Islet precursor cell (in vitro differentiated cells): ENCODE measurements at places on chromosomes 16 and 17.

DNA sequence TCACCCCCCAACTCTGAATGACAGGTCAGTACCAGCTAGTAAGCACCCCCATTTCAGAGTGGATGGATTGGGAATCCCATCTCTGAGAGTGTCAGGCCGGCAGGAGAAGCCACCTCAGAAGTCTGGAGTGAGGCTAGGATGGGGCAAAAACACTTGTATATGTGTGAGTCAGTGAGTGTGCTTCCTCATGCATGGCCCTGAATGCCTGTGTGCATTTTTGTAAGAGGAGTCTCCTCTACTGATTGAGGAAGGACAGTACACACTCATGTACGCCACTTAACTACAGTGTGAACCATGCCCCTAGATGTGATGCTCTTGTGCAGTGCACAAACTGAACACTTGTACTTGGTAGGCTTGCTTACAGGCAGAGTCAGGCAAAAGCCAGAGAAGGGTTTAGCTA, 22.3 kb upstream of the NAGS start:
- no peak for DNase-seq

DNA sequence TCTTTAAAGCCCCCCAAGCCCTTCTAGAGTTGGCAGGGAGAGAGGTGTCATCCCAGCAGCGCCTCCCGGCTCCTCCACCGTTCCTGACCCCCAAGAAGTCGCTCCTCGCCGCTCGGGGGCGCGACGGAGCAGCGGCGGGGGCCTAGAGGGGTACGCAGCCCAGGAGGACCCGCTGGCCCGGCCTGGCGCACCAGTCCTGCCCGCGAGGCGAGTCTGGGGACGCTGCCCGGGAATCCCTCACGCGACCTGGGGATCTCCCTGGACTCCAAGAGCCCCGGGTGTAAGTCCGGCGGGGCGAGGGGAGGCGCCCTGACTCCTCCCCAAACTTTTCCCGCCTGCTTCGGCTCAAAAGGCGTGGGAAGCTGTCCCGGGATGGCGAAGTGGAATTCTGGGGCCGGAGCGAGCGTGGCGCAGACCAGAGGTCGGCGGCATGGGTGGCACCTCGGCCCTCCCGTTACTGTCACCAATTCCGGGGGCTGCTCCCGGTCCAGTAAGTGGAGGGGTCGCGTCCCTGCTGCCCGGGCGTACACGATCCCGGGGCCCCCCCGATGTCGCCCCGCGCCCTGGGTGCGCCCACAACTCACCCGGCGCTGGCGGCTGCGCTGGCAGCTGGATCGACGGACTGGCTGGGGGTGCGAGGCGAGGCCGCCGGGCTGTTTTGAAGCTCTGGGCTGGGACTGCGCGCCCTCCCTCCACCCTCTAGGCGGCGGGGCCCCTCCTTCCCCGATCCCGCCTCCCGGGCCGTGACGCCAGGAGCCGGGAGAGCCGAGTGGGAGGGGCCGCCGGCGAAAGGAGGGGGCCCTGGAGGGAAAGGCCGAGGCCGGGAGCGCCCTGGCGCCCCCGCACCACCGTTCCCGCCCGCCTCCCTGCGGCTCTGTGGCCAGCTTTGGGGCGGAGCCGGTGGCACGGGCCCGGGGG, at the start of gene EMP2:
EMP2 (minus strand) TSS at position 634 of the 918 bp plus-strand sequence. CDS start 32,981 bp downstream, outside the sequence.
- peak; percentile 89 for DNase-seq

- DNase-seq: no peak
Observed at GRCh38 chr17:67511012-67511411, 133.9 kb downstream of the PITPNC1 start.

DNA sequence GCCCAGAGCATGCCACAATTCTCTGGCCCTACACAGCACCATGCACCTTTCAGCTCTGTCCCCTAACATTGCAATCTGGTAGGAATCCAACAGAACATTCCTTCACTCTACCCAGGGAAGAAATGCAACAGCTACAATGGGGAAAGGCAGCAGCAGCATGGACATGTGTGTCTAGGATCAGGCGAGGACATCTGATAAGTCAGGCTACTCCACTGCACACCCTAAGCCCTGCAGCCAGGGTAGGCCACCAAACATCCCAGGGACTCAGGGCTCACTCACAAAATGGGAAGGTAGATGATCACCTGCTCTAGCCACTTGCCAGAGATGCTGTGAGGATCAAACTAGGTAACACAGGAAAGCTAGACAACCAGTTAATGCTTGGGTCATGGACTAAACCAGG, 5.1 kb downstream of the RANBP10 start:
- no peak for DNase-seq

DNA sequence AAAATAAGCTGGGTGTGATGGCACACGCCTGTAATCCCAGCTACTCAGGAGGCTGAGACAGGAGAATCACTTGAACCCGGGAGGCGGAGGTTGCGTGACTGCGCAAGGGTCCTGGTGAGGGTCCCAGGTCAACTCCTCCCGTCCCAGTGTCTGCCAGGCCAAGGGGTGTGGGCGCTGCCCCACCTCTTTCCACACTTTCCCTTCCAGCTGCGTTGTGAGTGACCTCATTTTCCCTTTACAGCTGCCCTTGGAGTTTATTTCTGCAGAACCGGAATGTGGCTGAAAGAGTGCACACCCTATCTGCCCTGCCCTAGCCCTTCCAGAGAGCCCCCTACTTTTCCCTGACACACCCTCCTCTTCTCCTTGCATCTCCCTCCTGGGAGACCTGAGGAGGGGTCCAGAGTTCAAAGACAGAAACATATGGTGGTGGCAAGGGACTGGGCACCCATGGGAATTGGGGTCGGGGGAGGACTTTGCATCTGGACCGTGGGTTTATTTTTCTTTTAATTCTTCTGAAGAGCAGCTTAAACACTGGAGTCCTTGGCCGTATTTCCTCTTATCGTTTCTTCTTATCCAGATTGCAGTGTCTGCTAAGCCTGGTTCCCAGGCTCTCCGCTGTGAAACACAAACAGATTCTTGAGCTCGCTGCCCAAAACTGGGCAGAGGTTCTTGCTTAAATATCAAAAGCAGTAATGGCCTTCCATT, 20.9 kb downstream of the MRC2 start:
- peak; percentile 44 for DNase-seq

DNA sequence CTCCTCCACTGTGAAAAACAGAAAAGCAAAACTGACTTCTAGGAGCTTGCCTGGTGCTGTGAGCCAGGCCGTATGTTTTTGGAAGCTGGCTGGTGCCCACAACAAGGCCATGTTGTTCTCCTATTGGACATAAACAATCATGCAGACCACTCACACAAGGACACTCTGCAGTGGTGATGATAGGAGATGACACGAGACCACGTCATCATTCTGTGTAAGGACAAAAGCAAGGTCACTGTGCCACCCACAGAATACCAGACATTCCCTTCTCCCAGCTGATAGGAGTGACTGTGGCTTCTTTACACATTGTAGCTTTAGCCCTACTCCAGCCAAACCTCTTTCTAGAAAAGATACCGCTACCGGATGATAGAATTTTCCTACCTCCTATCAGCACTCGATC, 47.7 kb upstream of the LCMT1 start:
- DNase-seq: peak; percentile 64

DNA sequence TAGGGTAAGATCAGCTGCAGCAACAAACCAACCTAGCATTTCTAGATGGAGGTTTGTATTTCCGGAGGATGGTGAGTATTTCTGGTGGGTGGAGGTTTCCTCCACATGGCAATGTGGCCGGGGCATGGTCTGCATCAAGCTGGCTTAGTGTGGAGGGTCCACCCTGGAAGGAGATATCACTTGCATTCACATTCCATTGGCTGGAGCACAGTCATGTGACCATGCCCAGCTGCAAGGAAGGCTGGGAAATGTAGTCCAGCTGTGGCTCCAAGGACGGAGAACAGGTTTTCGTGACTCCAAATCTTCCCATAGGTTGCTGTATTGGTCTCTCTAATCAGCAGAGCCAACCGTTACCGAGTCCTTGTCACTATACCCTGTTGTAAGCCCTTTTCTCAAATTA, 68.7 kb downstream of the RAI1 start:
- peak; percentile 92 for DNase-seq

- no peak for DNase-seq
Observed at GRCh38 chr16:3389663-3390338, 11.0 kb downstream of the ZSCAN32 start.

GRCh38 chr17:7703584-7704479, 1.2 kb upstream of the EFNB3 start:
- DNase-seq: peak; percentile 95

DNA sequence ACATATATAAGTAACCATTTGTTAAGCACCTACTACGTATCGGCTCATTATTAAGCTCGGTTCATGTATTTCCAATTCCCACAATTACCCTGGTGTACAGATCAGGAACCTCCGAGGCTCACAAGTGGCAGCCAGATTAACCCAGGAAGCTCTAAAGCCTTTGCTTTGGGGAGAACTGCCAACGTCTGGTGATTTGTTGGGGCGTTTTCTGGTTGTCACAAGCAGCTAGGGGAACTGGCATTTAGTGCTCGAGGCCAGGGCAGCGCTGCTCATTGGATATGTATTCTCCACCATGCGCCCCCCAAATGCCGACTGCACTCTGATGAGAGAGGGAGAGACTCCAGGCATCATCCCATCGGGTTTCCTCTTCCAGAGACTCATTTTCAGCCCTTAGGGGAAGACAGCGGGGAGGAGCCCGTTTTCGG, 541 bp downstream of the ZNF18 start:
- no peak for DNase-seq

DNA sequence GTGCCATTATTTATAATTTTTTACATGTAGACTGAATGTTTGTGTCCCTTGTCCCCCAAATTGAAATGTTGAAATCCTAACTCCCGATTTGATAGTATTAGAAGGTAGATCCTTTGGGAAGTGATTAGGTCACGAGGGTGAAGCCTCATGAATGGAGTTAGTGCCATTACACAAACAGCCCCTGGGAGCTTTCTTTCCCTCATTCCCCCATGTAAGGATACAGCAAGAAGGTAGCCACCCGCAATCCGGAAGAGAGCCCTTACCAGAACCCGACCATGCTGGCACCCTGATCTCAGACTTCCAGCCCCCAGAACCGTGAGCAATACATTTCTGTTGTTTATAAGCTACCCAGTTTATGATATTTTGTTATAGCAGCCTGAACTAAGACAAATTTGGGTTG, 143.2 kb downstream of the NPIPB5 start:
- DNase-seq: peak; percentile 28

DNA sequence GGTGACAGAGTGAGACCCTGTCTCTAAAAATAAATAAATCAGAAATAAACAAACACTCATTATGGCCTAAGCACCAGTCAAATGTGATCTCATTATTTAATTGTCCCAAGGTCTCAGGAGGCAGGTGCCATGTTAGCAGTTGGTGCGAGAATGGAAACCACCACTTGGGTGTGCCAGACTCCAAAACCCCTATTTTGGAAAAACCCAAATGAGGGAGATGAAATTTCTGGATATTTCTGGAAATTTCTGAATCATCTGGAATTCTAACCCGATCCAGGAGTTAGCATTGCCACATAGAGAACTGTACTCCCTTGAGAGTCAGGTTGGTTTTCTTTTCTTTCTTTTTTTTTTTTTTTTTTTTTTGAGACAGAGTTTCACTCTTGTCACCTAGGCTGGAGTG, 264.0 kb downstream of the XYLT1 start:
- no peak for DNase-seq

GRCh38 chr16:57314161-57314785, 29.8 kb upstream of the PLLP start:
- peak; percentile 42 for DNase-seq

DNA sequence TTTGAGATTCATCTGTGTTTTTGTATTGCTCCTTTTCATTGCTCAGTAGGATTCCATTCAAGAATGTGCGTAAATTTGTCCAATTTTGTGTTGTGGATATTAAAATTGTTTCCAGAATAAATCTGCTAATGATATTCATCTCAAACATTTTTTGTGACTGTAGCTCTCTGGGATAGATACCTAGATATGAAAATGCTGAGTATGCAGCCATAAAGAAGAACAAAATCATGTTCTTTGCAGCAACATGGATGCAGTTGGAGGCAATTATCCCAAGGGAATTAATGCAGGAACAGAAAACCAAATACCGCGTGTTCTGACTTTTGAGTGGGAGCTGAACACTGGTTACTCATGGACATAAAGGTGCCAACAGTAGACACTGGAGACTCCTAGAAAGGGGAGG, 40.2 kb upstream of the ATF7IP2 start:
- DNase-seq: no peak

GRCh38 chr17:33120103-33120502, 128.5 kb downstream of the SPACA3 start:
- DNase-seq: no peak

DNA sequence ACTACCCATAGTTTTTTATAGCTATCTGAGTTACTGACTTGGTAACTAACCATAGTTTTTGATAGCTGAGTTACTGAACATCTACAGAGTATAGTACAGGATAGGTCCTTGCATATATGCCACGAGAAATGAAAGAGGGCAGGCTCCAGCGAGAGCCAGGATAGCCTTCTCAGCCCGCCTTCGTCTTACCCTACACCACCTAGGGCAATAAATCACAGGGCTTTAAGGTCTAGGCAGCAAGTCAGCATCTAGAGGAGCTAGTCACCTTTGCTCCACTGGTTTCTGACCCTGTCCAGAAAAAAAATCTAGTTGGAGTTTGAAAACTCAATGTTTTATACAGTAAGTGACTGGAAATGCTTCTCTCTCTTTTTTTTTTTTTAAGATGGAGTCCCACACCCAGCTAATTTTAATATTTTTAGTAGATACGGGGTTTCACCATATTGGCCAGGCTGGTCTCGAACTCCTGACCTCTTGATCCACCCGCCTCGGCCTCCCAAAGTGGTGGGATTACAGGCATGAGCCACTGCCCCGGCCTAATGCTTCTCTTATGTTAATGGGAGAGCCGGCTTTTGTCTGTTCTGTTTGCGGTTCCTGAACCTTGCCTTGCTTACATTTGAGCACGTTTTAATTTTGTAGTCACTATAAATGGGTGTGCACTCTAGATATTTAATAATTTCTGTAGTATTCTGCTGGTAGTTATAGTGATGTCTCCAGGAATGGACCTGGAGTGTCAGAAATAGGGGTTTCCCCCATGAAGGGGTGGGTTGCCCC, 2.8 kb downstream of the BFAR start:
- DNase-seq: no peak

- DNase-seq: peak; percentile 84
Observed at GRCh38 chr16:85612191-85612800, 826 bp upstream of the GSE1 start.

DNA sequence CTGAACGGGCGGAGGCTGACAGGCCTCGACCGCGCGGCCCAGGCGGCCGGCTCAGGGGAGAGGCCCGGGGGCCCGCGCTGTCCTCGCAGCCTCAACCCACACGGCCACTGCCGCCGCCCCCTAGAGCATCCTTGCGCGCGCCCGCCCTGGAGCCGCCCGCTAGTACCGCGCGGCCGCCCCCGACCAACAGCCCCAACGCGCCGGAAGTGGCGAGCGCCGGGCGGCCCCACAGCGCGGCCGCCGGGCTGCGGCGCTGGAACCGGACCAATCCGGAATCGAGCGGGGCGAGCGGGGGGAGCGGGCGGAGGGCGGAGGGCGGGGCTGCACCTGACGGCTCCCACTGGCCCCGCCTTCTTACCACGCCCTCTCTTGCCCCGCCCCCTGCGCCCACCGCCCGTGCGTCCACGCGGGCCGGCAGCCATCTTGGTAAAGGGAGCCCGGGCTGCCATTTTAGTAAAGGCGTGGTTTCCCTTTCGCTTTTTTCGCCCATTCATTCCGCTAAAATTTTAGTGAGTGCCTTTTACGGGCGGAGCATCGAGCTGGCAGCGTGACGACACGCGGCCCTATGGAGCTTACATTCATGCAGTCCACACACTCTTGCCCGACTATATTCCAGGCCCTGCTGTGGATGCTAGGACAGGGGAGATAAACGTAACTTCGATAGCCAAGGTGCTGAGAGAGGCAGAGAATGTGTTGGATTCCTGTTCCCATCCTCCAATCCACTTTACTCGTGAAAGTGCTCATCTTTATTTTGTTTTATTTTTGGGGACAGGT, at the start of gene XPO6:
XPO6 (minus strand) TSS at position 208 of the 774 bp plus-strand sequence. CDS start 597 bp downstream, outside the sequence.
- DNase-seq: peak; percentile 96

GRCh38 chr17:38922538-38923297, 2.7 kb upstream of the LASP1NB start:
- DNase-seq: peak; percentile 60

- DNase-seq: peak; percentile 67
Observed at GRCh38 chr17:57889892-57890856, 40.3 kb upstream of the MRPS23 start.
